Cortex of kidney (tissue), 1 donor: ENCODE measurements at places on chromosomes 2 and 18.

- no peak for DNase-seq
Observed at GRCh38 chr18:68564961-68565360, 149.9 kb downstream of the TMX3 start.

- DNase-seq = no peak
Observed at GRCh38 chr2:206853915-206854314, 85.4 kb upstream of the CPO start.

GRCh38 chr2:186304064-186304463 lies 182.0 kb upstream of the ZC3H15 start:
- no peak for DNase-seq

GRCh38 chr2:119749477-119750012 lies 10.2 kb upstream of the PTPN4 start:
- DNase-seq = no peak

GRCh38 chr2:8681786-8682692 lies at the start of gene ID2:
ID2 (plus strand) TSS chr2:8682056; CDS start chr2:8682166, 110 bp downstream.
- DNase-seq = peak; percentile 95

DNA sequence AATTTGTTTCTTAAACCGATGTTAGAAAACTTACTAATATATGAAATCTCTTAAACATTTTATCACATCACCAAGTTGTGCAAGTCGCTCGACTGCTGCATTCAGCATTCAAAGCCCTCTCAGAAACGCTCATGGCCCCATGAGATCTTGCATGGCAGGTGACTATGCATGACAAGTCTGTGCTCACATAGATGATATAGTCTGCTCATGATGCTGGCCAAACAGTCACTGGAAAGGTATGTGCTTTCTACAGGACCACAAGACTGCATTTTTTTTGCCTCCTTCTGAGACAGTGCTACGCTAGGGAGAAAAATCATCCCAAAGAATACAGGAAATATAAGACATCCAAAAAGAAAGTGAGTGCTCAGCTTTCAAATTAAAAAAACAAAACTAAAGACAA lies 98.3 kb upstream of the ZBTB14 start:
- DNase-seq = no peak

- DNase-seq = no peak
Observed at GRCh38 chr2:173136599-173136998, 61.0 kb downstream of the MAP3K20 start.

DNA sequence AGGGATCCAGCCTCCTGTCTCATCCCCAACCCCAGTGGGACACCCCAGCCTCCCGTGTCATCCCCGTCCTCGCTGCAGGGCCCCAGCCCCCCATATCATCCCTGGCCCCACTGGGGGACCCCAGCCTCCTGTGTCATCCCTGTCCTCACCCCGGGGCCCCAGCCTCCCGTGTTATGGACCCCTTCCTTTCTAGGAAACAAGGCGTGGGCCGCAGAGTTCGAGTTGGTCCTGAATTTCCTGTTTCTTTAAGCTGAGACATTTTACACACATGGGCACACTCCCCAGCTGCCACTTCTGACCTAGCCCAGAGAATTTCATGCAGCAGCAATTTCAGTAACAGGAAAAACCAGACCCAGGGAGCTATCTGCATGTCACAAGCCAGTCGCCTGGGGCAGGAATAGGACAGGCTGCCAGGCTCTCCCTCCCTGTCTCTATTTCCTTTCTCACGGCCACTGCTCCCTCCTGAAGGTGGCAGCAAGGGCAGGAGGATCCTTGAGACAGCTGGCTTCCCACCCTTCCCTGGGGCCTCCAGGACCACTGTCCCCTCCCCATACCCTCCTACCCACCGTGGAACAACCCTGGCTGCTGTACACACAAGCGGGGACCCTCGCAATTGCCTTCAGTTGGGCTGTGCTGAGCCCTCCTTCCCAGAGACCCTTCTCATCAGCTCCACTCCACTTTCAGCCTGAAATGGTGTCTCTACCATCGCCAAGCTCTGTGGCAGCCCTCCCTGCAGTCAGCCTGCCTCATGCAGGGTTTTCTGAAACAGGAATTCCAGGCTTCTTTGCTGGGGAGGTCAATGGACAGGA lies 141.9 kb upstream of the ID2 start:
- no peak for DNase-seq
